ENCODE measurements at places on chromosomes 13 and 19. TPM values are rescaled to one million over a fixed set of nuclear protein-coding genes. Genes with fewer than 3 reads are reported as not detected.
A peak's percentile ranks its signal among the peaks of the same experiment; 100 is the strongest.

- DNase-seq, result no peak
- H3K4me3 ChIP-seq, result no peak overlapping the region
- H3K27ac ChIP-seq, result peak overlapping the region; percentile 96
- peaks cover 33% of the 10 kb centered on the region for H3K4me1 ChIP-seq
- H3K27me3 ChIP-seq, result no peaks in the 10 kb centered on the region
- no peaks in the 10 kb centered on the region for H3K36me3 ChIP-seq
Measured at GRCh38 chr19:5967571-5967970, 10.4 kb downstream of the RANBP3 start.

DNA sequence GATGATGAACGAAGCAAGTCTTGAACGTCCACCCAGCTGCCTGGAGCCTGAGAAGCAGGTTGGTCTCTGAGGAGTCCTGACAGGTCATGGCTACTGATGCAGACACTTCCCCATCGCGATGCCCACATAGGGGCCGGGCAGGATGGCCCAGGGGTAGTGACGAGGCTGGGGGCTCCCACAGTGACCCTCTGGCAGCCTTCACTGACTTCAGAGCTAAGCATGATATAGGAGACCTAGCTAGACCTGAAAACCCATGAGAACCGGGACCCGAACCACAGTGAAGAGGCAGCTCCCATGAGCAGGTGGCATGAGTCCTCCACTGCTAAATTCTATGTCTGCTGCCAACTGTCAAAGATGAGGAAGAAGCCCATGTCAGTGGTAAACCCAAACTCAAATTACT is 91.7 kb downstream of the RNASEH2B start:
- no peak overlapping the region for H3K4me3 ChIP-seq
- H3K27ac ChIP-seq, result no peak overlapping the region
- no peak for DNase-seq
- H3K4me1 ChIP-seq, result peaks cover 20% of the 10 kb centered on the region

- no peaks in the 10 kb centered on the region for H3K4me1 ChIP-seq
- H3K4me3 ChIP-seq, result no peak overlapping the region
Measured at GRCh38 chr19:35959040-35959967, 23.1 kb downstream of the LRFN3 start.

DNA sequence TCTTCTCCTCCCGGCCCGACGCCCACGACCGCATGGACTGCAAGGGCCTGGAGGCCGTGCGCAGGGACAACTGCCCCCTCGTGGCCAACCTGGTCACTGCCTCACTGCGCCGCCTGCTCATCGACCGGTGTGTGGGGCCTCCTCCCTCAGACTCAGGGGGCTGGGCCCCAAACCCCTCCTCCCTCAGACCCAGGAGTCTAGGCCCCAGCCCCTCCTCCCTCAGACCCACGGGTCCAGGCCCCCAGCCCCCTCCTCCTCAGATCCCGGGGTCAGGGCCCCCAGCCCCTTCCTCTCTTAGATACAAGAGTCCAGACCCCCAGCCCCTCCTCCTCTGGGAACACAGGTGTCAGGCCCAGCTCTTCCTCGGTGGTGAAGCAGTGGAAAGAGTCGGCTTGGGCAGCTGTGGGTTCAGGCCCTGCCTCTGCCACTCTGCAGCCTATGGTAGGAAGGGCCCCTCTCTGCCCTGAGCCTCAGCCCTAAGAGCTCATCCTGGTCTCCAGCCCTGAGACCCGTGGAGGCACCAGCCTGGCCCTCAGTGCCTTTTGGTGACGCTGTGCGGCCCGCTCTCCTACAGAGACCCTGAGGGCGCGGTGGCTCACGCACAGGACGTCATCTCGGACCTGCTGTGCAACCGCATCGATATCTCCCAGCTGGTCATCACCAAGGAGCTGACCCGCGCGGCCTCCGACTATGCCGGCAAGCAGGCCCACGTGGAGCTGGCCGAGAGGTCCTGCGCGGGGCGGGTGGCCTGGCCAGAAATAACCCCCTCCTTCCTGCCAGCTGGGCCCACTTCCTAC is 3.7 kb upstream of the SPIB start:
- H3K4me3 ChIP-seq, result no peak overlapping the region
- peak; percentile 89 for DNase-seq
- no peak overlapping the region for H3K27ac ChIP-seq
- peaks cover 23% of the 10 kb centered on the region for H3K27me3 ChIP-seq

GRCh38 chr19:9528757-9529336 is 9.6 kb downstream of the ZNF426 start:
- no peak for DNase-seq
- H3K4me1 ChIP-seq, result no peaks in the 10 kb centered on the region
- no peaks in the 10 kb centered on the region for H3K27me3 ChIP-seq
- no peak overlapping the region for H3K27ac ChIP-seq
- peaks cover 86% of the 10 kb centered on the region for H3K36me3 ChIP-seq

DNA sequence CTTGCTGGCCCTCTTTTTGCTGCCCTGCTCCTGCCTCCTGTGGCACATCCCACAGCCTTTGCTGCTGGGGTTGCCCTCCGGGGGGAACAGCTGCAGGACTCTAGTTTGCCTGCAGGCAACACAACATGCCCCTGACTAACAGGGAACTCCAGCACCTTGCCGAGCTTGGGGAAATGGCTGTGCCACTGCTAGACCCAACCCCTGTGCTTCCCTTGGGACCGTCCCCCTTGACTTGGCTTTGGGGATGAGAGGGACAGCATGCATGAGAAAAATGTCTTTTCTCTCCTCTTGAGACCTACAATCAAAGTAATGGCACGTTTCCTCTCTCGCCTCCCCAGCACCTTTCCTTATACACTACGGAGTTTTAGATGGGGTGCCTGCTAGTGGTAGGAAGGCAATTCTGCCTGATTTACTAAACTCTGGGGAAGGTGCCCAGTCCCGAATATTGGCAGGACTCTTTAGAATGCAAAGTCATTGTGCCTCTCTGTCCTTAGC is 12.4 kb upstream of the VWA8 start:
- no peaks in the 10 kb centered on the region for H3K4me1 ChIP-seq
- no peak overlapping the region for H3K27ac ChIP-seq
- no peaks in the 10 kb centered on the region for H3K27me3 ChIP-seq
- H3K4me3 ChIP-seq, result no peak overlapping the region
- no peaks in the 10 kb centered on the region for H3K36me3 ChIP-seq
- no peak for DNase-seq

DNA sequence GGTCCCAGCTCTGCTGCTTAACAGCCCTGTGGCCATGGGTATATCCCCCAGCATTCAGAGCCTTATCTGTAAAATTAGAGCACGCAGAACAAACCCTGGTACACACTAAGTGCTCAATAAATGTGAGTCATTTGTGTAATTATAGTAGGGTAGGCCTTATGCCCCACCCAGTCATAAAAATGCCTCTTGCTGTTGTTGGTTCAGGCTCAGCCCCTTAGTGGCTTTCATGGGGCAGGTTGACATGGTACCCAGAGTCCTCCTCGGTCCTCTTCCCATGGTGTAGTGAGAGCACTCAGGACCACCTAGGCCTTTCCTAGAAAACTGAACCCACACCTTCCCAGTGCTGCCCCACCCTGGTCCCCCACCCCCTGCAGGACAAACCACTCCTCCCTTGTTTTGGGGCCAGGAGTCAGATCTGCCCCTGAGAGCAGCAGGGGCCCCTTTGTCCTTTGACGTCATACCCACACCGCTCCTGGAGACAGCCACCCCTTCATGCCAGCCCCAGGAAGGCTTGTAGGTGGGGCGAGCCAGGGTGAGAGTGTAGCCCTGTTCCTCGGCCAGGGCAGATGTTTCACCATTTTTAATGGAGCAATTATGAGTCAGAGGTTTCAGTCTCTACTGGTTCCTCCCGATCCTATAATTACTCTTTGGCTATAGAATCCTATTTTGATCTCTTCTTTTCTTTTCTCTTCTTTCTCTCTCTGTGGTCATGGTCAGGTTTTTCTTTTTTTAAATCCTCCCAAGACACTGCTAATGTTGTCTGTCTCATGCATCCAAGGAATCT is 36.8 kb downstream of the ACTN4 start:
- H3K4me3 ChIP-seq, result no peak overlapping the region
- DNase-seq, result no peak
- peaks cover 60% of the 10 kb centered on the region for H3K4me1 ChIP-seq
- peak overlapping the region; percentile 100 for H3K27ac ChIP-seq
- peaks cover 27% of the 10 kb centered on the region for H3K36me3 ChIP-seq

- H3K4me3 ChIP-seq, result peak overlapping the region; percentile 92
- no peaks in the 10 kb centered on the region for H3K27me3 ChIP-seq
- no peak for DNase-seq
- H3K27ac ChIP-seq, result peak overlapping the region; percentile 63
- peaks cover 41% of the 10 kb centered on the region for H3K4me1 ChIP-seq
Measured at GRCh38 chr19:4971424-4971793, 2.5 kb downstream of the KDM4B start.

Gene MBD3L2
- not detected for total RNA-seq

All from mesothelial cell of epicardium (in vitro differentiated cells).